CD8-positive, alpha-beta memory T cell (primary cell): ENCODE measurements at places on chromosomes 11 and 22. TPM values are rescaled to one million over a fixed set of nuclear protein-coding genes. Genes with fewer than 3 reads are reported as not detected.

Gene INS
- total RNA-seq: not detected

Gene KCNJ4
- total RNA-seq: not detected

Gene MISFA
- 0.96 TPM for total RNA-seq

Gene OR52N1
- not detected for total RNA-seq

Gene NRIP3
- 2.2 TPM for total RNA-seq

Gene NNMT
- not detected for total RNA-seq

GRCh38 chr11:28797536-28797935 is 689.3 kb downstream of the METTL15 start:
- H3K27ac ChIP-seq: no peak overlapping the region
- no peaks in the 10 kb centered on the region for H3K4me1 ChIP-seq
- no peaks in the 10 kb centered on the region for H3K36me3 ChIP-seq
- DNase-seq: no peak

- H3K27ac ChIP-seq: no peak overlapping the region
- H3K36me3 ChIP-seq: no peaks in the 10 kb centered on the region
- no peak for DNase-seq
- no peaks in the 10 kb centered on the region for H3K4me1 ChIP-seq
These were observed 122.9 kb upstream of the ARHGAP20 start for GRCh38 chr11:110835106-110835505.

DNA sequence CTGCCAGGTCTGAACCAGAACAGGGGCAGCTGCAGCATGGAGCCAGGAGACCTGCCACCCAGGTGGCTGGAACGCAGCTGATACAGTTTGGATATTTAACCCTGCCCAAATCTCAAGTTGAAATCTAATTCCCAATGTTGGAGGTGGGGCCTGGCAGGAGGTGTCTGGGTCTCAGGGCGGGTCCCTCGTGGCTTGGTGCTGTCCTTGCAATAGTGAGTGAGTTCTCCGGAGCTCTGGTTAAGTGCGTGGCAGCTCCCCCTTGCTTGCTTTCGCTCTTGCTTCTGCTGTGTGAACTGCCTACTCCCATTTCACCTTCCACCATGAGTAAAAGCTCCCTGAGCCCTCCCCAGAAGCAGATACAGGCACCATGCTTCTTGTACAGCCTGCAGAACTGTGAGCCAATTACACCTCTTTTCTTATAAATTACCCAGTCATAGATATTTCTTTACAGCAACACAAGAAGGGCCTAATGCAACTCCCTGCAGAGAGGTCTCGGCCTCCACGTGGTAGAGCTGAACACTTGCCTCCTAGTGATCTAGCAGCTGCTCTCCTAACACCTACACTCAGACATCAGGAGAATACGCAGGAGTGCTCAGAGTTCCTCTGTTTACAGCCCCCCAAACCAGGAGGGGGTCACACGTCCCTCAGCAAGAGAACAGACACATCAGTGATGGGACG is 203.7 kb downstream of the CTTN start:
- H3K27me3 ChIP-seq: no peaks in the 10 kb centered on the region
- H3K4me1 ChIP-seq: no peaks in the 10 kb centered on the region
- H3K27ac ChIP-seq: no peak overlapping the region
- H3K36me3 ChIP-seq: no peaks in the 10 kb centered on the region
- no peak overlapping the region for H3K4me3 ChIP-seq
- DNase-seq: no peak

DNA sequence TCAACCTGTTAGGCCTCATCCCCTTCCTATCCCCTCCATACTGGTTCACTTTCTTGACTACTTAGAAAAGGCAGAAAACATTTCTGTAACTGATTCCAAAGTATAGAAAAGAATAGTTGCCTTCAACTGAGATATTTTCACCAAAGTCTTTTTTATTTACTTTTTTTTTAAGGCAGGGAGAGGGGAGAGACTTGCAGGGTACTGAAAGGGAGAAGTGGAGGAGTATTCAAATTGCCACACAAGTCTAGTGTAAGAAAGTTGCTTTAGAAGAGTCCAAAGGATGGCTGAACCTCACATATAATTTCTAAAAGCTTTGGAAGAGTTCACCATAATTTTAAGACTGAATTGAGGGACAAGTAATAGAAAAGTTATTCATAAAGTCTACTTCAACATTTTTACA is 6.3 kb downstream of the PHF21A start:
- no peak for DNase-seq
- H3K4me1 ChIP-seq: peaks cover 39% of the 10 kb centered on the region
- H3K4me3 ChIP-seq: no peak overlapping the region
- H3K36me3 ChIP-seq: no peaks in the 10 kb centered on the region
- no peaks in the 10 kb centered on the region for H3K27me3 ChIP-seq

DNA sequence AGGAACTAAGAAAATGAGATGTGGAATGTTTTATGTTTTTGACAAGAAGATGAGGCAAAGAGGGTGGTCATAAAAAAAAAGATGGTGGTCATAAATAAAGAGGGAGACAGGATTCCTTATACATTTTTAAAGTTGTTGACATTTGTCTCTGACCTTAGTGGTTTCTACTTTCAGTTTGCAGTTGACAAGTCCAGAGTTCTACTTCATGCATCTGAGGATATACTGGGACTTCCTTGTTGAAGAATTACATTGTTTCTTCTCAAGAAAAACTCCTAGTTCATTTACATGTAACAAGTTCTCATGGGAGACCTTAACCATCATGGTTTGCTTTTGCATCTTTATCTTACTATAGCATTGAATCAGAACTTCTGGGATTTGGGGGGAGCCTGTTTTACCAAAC is 1.2 kb downstream of the OR6X1 start:
- no peak overlapping the region for H3K4me3 ChIP-seq
- H3K36me3 ChIP-seq: no peaks in the 10 kb centered on the region
- H3K4me1 ChIP-seq: no peaks in the 10 kb centered on the region
- H3K27me3 ChIP-seq: no peaks in the 10 kb centered on the region

DNA sequence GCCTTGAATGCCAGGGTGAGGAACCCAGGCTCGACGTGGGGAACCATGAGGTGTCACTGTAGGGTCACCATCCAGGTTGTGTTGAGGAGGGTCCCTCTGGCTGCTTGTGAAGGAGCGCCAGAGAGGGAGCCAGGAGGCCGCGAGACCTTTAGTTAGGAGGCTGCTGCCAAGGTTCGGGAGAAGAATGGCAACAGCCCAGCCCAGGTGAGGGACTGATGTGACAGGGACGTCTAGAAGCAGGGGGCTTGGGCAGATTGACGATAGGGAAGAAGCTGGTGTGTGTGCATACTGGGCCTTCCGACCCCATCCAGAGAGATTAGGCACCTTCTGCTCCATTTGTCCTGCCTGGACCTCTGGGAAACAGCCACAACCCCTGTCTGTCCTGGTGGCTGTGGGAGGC is 49.0 kb downstream of the MYO7A start:
- H3K4me1 ChIP-seq: no peaks in the 10 kb centered on the region
- no peak for DNase-seq
- no peak overlapping the region for H3K4me3 ChIP-seq
- no peak overlapping the region for H3K27ac ChIP-seq

DNA sequence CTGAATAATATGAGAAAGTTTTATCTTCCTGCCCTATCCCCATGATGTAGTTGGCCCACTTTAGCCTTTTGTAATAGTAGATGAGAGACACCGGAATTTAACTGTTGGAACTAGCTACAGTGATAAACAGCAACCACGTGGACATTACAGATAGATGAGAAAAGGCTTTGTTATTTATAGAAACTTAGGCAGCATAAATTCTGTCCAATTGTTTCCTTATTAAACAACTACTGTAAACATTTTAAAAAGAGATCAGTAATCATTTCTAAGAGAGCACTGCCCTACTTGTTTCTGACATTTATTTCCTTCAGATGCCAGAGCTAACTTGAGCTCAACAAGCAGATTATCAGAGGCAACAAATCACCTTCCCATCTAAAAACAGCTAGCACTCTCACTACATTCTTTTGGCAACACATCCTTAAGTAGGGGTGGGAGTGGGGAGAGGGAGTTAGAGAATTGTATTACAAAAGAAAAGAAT is 63.1 kb downstream of the SOX6 start:
- H3K4me3 ChIP-seq: no peak overlapping the region
- no peak overlapping the region for H3K27ac ChIP-seq
- no peaks in the 10 kb centered on the region for H3K36me3 ChIP-seq
